ENCODE measurements at places on chromosomes 11 and 22.

GRCh38 chr11:46238078-46238966, 39.1 kb upstream of the CREB3L1 start:
- DNase-seq = peak; percentile 36

DNA sequence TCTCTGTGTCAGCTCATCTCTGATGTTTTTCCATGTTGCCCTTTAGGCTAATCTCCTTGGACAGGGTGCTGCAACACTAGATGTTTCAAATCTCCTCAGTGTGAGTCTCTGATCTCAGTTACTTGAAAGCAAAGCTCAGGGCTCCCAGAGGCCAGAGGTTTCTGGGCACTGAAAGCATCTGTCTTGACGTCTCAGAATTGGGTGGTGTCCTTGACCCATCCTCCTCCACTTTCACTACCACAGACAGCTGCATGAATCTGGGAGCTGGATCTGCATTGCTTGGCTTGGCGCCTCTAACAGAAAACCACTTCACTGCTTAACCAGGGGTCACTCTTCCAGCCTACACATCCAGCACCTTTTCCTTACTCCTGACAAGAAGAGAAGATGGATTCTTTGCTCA, 399.4 kb downstream of the NXPE2 start:
- DNase-seq = no peak

DNA sequence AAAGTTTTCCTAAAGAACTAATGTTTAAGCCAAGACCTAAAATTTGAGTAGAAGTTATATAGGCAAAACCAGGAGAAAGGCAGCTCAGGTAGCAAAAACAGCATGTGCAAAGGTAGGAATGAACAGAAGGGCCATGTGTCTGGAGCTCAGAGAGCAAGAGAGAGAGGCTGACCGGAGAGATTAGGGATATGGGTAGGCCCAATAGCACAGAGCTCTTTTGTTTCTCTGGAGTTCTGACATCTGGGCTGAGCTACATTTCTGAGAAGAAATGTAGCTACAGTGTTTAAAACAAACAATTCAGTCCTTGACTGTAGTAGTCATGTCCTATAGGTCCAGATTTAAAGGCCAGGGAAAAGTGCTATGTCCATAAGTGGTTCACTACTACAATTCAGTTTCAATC, 4.5 kb downstream of the C11orf97 start:
- DNase-seq = no peak

DNA sequence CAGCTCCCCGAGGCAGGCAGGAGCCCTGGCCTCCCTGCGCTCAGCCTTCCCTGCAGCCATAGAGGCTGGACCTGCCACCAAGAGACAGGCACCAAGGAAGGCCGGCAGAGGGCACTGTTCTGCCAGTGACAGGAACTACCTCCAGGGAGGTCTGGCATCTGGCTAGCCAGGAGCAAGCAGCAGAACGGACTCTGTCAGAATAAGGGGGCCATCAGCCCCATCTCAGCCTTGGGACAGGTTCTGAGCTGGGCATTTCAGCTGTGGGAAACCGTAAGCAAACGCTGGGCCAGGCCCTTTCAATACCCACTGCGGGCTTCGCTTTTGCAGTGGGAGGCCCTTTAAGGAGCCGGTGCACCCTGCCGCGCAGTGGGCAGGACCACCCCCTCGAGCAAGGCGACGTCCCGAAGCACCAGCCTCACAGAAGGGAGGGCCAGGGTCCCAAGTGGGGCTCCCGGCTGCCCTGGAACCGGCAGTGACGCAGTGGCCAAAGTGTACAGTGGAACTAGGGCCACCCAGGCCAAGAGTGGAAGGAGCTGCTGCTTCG, 18.2 kb downstream of the IFT27 start:
- DNase-seq = peak; percentile 56

DNA sequence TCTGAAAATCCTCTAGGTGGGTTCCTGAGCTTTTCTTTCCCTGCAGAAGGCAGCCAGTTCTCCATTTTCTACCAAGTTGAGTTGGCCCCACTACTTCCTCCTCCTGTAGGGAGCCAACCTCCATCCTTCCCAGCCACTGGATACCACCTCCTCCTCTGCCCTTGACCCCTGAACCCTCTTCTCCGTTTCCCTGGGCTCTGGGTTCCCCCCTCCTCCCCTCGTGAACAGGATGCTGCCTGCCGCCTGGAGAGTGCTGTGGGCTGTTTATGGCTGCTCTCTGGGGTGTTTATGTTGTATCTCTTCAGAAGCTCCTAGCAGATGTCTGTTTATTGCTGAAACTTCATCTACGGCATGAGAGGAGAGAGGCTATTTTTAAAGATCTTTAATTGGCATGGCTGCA, 8.6 kb downstream of the MICAL2 start:
- DNase-seq = no peak

- no peak for DNase-seq
Observed at GRCh38 chr11:65503368-65503948, 4.6 kb downstream of the MALAT1 start.

DNA sequence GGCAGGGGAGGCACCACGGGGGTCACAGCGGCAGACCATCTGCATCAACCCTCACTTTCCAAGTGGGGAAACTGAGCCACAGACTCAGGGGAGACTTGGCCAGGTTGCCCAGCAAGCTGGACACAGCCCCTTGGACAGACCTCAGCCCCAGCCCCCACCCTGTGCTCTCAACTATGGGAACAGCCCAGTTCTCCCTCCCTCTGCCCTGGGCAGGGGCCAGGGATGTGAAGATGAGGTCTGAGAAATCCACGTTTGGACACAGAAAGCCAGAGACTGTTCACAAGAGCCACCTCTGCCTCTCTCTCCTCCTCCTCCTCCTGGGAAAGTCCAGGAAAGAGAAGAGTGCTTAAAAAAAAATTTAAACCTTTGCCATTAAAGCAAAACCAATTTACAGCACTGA, 50.1 kb downstream of the ELFN2 start:
- DNase-seq = no peak

All from activated naive CD4-positive, alpha-beta T cell (primary cell).